ENCODE measurements at places on chromosomes 6 and 20.

DNA sequence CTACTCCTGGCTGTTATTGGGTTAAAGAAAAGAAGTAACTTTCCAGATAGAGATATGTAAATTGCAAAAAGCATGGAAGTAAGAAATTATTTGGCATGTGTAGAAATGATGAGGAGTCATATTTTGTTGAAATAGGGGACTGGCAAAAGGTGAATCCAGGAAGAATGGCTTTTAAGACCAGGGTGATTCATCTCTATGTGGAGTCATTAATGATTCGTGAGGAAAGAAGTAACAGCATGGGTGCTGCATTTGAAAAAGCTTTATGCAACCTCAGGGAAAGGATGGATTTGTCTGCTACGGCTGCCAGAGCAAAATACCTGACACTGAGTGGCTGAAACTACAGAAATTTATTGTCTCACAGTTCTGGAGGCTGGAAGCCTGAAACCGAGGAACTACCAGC lies 14.8 kb upstream of the SYNE1 start:
- no peak for DNase-seq

DNA sequence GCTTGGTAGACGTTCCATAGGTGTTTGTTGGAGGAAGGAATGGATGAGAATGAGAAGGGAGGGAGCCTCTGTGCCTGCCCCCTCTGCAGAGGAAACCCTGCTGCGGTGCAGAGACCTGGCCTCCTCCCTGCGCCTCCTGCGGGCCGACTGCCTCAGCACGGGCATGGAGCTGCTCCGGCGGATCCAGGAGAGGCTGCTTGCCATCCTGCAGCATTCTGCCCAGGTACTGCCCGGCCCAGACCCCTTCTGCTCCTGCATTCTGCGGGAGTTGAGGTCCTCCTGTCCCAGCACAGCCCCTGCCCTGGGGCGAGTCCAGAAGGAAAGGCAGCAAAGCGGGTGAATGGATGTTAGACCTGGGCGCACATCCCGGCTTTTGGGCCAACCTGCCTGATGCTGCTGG lies 6.1 kb downstream of the DNPH1 start:
- DNase-seq = no peak

DNA sequence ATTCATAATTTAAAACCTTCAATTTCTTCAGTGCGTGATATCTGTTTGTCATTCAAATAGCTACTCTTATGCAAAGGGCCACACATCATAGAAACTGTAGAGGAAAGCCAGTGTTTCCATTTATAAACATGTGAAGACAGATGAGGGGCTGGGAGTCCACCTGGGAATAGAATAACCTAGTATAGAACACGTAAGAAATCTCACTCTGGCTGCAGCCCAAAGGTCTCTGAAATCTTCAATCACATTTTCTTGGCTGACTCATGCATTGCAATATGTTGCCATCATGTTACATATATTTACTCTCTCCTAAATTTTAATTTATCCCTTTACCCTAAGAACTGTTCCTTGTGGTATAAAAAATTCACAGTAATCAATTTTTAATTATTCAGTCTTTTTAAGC lies 123.2 kb downstream of the ELOVL4 start:
- DNase-seq = no peak

DNA sequence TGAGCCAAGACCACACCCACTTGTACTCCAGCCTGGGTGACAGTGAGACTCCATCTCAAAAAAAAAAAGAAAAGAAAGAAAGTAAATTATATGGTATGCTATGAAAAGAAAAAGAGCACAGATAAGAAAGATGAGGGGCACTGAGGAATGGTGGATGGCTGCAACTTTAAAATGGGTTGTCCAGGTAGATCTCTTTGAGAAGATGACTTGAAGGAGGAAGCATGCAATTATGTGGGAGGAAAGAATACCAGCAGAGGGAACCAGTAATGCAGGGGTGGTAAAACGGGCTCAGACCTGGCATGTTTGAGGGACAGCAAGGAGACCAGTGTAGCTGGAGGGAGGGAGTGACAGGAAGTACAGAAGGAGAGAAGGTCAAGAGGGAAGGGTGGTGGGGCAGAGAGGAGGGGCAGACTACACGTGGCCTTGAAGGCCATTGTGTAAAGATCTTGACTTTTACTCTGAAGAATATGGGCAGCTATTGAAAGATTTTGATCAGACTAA lies 22.3 kb downstream of the LINC00237 start:
- DNase-seq = no peak

- DNase-seq = no peak
Observed at GRCh38 chr6:166559211-166559610, 27.3 kb downstream of the RAMACL start.

GRCh38 chr6:35727935-35728682 lies 8.7 kb upstream of the ARMC12 start:
- peak; percentile 67 for DNase-seq
